Iris pigment epithelial cell (primary cell): ENCODE measurements at places on chromosomes 1 and 21.

DNA sequence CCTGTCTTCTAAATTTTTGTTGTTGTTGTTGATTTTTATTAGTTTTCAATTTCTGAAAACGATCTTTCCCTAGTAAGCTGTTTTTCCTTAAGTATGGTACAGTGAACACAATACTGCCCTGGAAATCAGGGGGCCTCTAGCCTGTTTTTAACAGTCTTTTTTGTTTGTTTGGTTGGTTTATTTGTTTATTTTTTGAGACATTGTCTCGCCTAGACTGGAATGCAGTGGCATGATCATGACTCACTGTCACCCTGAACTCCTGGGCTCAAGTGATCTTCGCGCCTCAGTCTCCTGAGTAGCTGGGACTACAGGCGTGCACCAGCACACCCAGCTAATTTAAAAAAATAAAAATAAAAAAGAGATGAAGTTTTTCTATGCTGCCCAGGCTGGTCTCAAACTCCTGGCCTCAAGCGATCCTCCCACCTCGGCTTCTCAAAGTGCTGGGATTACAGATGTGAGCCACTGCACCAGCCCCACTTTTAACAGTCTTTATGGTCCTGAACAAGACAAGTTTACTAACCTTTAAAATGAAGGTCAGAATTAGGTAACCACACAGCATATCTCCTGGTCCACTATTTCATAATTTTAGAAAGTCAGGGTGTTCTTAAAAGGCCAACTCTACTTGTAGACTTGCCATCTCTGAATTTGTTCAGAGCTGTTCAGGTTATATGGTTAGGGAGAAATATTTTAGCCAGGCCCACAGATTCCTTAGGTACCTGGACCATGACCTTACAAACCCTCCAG lies 35.4 kb downstream of the TBCE start:
- no peak for DNase-seq

DNA sequence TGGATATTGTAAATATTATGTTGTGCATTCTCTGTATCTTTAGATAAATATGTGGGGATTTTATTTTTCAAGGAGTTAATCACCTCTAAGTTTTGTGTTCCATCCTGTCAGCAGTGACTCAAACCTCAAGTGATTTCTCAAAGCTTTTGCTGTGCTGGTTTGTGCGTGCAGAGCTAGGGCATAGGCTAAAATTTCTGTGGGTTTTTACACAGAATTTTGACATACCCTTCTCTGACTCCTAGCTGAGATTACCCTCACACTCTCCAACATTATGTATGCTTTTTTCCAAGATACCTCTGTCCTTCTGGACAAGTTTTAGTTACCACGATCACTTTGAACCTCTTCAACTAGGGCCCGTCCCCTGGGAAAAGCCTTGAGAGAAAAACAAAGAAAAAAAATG lies 384.9 kb downstream of the NCAM2 start:
- DNase-seq: peak; percentile 28

- DNase-seq: no peak
These were observed 47.2 kb downstream of the S1PR1 start for GRCh38 chr1:101284021-101284420.

DNA sequence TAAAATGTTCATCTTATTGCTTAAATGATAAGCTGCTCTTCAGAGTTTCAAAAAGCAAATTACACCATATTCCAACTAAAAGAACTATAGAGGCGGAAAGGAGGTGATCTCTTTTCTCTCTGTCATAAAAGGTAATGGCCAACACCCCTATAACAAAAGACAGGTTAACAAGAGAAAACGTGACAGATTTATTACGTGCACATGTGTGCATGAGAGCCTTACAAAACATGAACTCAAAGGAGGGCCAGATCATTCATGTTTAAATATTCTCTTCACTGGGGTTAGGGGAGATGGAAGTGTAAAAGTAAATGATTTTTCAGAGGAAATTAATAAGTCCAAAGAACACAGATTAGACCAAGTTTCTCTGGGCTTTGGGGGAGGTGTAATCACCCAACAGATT lies 26.5 kb upstream of the FMO2 start:
- DNase-seq: no peak
